Left kidney (tissue), 8 donors: ENCODE measurements at places on chromosomes 1 and 21.

DNA sequence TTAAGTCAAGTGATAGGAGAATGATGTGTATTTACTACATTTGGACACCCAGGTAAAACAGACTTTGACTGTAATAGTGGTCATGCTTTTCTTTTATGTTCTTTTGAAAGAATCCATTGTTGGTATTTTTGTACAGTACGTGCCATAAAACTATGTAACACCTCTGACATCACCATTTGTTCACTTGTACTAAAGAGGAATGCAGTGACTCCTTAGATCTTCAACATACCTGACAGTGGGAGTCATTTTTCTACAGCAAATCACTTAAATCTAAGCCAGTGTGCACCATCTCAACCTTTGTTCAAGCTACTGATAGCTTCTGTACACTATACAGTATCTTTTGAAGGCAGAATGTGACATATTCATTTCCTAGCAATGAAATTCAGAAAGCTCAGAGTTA is 6.3 kb upstream of the PLD5 start:
- DNase-seq: no peak

GRCh38 chr1:43225168-43225567 is 44.6 kb upstream of the TMEM125 start:
- DNase-seq: no peak

DNA sequence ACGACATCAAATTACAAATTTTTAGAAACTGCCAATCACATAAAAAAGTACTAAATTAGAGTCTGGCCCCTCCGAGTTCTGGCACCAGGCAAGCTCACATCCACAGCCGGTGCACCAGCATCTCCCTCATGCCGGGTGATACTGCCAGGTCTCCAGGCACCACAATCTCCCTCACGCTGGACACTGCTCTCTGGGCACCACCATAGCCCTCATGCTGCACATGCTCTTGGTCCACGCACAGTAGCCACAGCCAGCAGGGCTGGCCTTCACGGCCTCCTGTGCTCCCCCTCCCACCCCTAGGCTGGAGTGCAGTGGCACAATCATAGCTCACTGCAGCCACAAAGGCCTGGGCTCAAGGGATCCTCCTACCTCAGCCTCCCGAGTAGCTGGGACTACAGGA is 65.5 kb downstream of the AKT3 start:
- no peak for DNase-seq

DNA sequence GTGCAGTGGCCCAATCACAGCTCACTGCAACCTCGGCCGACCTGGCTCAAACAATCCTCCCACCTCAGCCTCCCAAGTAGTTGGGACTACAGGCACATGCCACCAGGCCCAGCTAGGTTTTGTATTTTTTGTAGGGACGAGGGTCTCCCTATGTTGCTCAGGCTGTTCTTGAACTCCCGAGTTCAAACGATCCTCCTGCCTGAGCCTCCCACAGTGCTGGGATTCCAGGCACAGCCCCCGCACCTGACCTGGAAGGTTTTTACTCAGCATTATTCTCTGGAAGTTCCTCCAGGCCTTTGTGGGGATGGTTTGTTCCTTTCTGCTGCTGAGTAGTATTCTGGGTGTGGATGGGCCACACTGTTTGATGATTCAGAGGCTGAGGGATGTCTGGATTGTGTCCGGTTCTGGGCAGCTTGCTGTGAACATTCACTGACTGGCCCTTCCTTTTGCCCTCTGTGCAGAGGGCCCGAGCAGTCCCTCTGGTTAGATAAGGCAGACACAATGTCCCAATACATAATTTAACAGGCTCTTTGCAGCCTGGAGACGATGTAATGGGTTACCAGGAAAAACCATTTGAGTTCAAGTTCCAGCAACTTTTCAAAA is 6.0 kb upstream of the TRAPPC10 start:
- DNase-seq: no peak

DNA sequence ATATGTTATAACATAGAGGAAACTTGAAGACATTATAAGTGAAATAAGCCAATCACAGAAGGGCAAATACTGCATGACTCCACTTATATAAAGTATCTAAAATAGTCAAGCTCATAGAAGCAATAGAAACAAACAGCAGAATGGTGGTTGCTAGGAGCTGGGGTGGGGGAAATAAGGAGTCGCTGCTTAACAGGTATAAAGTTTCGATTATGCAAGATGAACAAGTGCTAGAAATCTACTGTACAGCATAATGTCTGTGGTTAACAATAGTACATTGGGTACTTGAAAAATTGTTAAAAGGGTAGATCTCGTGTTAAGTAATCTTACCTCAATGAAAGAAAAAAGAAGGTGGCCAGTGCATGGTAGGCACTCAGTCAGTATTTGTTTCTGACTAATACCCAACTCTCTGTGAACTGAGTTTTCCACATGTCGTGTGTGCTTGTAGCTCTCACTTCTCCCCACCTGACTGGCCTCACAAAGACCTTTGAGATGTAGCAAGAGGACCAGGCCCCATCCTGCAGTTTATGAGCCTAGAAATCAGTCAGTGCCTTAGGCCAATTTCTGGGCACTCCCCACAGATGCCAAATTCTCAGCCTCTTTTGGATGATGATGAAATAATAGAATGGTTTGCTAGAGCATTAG is 14.7 kb upstream of the SPRR5 start:
- no peak for DNase-seq

- no peak for DNase-seq
These were observed 36.6 kb downstream of the SRRM1 start for GRCh38 chr1:24679725-24680124.

GRCh38 chr1:220099826-220100225 is 5.9 kb downstream of the IARS2 start:
- DNase-seq: no peak

- peak; percentile 75 for DNase-seq
These were observed 861 bp upstream of the DRAXIN start for GRCh38 chr1:11690397-11691301.

- DNase-seq: no peak
These were observed 78.8 kb downstream of the GPR161 start for GRCh38 chr1:168057921-168058320.
